ENCODE measurements at places on chromosomes 1 and 21.

DNA sequence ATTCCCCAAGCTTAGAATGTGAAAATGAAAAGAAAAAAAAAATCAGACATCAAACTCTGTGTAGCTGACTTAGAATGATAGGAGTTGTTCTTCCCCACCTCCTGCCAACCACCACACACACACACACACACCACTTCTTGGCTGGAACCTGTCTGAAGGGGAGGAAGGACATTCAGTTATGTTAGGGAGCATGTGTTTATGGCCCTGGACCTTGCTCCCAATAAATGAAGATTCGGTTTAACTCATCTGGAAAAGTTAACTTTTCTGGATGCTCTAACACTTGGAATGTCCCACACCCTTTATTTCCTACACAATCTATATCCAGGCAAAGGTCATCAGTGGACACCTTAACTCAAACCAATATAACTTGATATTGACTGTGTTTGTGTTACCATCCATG is 112.4 kb downstream of the DAB1 start:
- no peak for DNase-seq

- DNase-seq: no peak
Observed at GRCh38 chr1:221075911-221076310, 196.7 kb downstream of the HLX start.

GRCh38 chr1:207404849-207405525 is 49.1 kb upstream of the CR2 start:
- DNase-seq: no peak

DNA sequence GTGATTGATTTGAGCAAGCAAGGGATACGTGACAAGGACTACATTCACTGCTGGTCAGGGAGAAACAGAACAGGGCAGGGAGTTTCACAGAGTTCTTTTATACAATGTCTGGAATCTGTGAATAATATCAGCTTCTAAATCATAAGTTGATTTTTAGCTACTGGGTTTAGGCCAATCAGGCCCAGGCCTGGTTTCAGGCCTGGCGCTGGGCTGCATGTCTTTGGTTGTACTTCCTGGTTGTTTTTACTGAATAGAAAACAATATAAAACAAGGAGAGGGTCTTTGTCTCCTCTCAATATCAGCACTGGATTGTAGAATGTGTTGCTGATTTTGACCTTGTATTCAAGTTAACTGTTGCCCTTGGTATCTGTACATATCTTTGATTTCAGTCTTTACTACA is 865 bp upstream of the AMY2A start:
- no peak for DNase-seq

- no peak for DNase-seq
Observed at GRCh38 chr1:113676524-113676923, 82.8 kb downstream of the PHTF1 start.

DNA sequence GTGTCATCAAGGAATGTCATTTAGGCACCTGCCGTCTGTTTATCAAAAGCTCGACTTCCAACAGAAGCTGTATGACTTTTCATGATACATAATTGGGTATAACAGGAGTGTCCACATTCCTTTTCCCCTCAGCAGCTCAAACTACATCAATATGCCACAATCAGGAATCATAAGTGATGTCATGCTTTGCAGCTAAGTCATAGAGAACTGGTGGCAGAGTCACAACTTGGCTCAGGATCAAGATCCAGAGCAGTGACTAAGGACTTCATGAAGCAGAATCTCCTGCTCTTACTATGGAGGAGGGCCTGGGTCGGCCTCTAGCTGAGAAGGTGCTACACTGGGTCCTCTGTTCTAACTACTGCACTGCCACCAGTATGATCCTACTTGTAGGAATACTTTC is 36.5 kb upstream of the AGBL4 start:
- no peak for DNase-seq

DNA sequence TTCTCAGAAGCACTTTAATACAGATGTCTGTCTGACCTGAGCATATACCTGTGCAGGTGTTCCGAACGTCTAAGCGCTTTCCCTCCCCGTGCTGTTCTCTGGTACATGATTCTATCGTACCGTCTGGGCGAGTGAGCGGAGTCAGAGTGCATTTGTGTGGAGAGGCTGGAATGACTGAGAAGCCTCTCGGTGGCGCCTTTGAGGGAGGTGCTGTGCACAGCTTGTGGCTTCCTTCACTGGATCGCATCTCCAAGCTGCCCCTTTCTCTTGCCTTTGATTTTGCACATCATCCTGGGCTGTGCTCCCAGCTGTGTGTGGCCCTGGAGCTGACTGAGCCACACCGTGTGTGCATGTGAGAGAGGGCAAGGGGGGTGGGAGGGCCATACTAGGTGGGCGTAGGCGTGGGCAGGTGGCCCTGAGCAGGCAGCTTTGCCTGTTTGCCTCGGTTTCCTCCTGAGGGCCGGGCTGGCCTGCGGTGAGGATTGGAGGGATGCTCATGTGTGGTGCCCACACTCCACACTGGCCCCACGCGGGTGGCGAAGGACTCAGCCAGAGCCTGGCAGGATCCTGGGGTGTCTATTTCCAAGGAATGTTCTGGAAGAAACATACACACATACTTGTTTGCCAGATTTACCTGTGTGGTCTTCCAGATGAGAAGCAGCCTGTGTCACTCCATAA is 105.3 kb downstream of the ADARB1 start:
- no peak for DNase-seq

GRCh38 chr21:25638660-25639550 is at the start of gene JAM2:
Gene JAM2 (plus strand): TSS chr21:25639258. CDS start chr21:25639822, 564 bp downstream.
- peak; percentile 47 for DNase-seq

DNA sequence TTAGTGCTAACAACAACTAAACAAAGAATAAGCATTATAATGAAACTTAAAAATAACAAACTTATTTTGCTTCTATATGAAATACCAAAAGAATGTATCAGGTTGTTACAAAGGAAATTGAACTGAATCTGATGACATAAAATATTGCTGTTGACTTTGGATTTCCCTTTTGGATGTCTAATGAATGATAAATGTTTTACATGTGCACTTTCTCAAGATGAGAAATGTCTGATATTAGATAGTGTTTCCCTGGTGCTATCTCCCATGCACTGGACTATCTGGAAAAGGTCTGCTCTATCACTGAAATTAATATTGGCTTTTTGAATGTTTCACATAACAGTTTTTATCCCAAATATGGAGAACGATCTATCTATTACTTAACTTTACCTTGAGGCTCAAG is 179.9 kb downstream of the HMCN1 start:
- no peak for DNase-seq

DNA sequence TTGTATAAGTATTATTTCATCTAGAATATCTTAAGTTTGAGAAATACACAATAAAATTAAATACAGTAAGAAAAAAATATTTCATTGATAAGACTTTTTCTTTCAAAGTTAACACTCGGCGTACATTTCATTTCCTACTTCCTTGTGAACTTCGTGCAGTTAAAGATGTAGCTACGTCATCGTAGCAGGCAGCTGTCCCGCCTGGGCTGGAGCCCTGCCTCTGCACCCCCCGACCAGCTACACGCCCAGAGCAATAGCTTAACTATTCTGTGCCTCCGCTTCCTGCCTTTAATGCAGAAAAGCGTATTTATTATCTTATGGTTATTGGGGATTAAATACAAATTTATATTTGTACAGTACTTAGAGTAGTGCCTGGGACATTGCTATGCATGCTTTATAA is 53.5 kb downstream of the CLSTN1 start:
- no peak for DNase-seq

GRCh38 chr21:33811167-33812010 is 104.2 kb downstream of the ATP5PO start:
- no peak for DNase-seq

DNA sequence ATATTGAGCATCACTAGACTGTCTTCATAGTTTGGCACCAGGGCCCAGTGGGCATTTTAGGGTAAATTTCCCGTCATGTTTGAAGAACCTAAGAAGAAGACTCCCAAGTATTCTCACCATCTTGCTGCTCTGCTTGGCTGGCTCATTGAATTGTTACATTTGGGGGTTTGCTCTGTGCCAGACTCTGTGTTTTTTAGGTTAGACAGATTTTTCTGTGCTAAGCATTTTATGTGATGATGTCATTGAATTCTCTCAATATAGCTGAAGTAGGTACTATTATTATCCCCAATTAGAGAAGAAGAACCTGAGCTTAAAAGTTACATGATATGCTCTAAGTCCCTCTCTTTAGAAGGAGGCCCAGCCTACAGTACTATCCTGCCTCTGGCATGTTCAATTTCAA is 28.0 kb upstream of the DNASE2B start:
- no peak for DNase-seq

DNA sequence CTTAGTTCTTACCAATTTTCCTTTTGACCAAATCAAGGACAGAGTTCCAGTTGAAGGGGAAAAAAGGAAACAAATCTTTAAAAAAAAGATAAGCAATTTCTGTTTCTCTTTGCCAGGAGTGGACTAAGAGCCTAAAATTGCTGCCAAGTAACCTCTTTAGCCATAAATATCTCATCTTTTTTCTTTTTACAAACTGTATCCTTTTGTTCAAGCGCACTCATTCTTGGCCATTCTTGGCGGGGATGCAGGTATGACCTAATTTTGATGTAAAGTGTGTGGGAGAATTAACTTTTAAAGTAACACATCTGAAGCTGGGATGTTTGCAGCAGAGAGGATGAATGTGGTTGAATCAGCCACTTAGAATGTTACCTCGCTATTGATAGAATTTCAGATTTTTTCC is 13.4 kb upstream of the KIF1B start:
- no peak for DNase-seq

DNA sequence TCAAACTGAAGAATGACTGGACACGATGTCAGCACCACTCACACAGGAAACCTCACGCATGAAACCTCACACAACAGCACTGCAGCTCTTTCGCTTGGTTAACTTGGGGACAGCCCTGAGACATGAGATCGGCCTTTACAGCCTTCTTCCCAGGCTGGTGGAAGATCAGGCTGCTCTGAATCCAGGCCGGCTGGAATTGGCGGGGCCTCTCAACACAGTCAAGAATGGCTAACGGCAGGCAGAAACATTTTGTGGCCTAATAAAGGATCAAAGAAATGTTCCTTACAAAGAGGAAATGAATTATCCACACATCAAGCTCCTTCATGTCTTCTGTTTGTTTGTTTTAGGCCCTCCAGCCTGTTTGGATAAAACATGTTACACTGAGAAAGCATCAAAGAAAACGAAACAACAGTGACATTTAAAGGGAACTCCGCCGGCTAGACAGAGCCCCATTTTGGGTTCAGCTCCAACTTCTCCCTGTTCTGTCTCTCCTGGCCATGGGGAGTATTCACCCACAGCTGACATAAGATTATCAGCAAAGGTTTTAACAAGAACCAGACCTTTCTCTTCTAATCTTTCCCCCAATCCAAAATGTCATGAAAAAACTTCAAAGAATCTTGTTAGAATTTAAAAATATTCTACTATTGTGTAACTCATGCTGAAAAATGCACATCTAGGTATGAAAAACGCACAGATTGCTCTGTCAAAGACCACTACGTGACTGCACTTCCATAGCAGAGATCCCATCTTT is 131.2 kb downstream of the SLC45A1 start:
- no peak for DNase-seq

GRCh38 chr1:6026095-6026809 is 19.4 kb upstream of the KCNAB2 start:
- peak; percentile 92 for DNase-seq

- DNase-seq: no peak
Observed at GRCh38 chr1:25577134-25577920, 33.9 kb downstream of the LDLRAP1 start.

DNA sequence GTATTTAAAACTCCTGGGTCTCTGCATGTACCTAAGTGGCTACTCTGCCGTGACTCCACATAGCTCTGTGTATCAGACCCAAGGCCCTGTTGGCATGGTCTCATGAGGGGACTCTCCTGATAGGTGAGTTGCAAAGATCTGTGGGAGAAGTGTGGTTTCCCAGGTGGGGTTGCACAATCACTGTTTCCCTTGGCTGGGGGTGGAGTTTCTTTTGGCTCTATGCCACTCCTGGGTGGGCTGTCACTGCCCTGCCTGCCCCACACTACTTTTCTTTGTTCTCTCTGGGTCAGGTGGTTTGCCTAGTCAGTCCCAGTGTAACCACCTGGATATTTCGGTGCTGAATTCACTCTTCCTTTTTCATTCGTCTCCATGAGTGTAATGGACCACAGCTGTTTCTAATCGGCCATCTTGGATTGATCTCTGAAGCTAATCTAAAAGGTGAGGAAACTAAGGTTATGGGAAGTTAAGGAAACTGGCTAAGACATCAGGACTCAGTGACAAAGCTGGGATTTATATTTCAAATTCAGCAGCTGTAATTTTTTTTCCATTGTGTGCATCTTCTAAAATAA is 97.1 kb upstream of the CACYBP start:
- no peak for DNase-seq

- no peak for DNase-seq
Observed at GRCh38 chr1:35555601-35556477, 1.4 kb downstream of the KIAA0319L start.

- DNase-seq: peak; percentile 51
Observed at GRCh38 chr1:62142496-62142895, 52.2 kb upstream of the L1TD1 start.

DNA sequence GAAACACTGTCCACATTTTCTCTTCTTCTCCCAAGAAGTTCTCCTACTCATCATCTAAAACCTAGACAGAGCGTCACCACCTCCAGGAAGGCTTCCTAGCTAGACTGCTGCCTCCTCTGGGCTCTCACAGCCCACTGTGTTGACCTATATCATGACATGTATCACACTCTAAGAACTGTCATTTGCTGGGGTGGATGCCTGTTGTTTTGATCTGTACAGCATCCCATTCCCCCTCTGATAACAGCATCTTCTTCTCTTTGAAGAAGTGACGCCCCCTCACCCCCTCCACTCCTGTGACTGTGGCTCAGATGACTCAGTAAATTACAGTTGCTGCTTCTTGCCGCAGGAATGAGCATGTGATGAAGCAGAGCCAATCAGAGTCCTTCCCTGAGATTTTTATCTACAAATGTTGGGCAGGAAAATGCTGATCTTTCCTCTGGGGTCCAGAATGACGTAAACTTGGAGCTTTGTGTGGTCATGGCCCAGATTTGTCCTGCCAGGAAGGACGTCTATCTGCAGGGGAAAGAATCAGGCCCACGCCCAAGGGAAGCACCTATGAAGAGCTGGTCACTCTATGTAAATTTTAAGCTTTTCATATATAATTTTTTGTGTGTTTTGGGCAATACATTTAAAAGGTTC is 28.0 kb upstream of the FOXO6 start:
- no peak for DNase-seq

- DNase-seq: no peak
Observed at GRCh38 chr1:210650403-210650802, 321.7 kb downstream of the HHAT start.

GRCh38 chr1:188937965-188938551 is 1539.6 kb downstream of the BRINP3 start:
- no peak for DNase-seq

Measured in H9 (cell line).